ENCODE measurements at places on chromosomes 1 and 21.

DNA sequence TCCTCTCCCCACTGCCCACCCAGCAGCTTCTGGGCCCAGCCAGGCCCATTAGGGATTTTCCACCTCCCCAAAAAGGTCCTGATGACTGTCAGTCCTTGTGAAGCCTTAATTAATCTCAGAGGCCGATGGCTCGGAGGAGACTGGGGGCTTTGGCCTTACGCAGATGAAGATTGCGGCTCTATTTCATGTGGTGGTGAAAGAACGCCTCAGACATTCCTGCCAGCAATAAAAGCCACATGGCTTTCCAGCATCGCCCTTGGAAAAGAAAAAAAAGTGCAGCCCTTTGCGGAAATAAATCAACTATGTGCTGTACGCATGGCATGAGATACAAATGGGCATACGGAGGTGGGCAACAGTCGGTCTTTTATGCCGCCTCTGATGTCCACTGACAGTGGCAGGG lies 6.6 kb upstream of the RUNX3 start:
- DNase-seq: no peak

DNA sequence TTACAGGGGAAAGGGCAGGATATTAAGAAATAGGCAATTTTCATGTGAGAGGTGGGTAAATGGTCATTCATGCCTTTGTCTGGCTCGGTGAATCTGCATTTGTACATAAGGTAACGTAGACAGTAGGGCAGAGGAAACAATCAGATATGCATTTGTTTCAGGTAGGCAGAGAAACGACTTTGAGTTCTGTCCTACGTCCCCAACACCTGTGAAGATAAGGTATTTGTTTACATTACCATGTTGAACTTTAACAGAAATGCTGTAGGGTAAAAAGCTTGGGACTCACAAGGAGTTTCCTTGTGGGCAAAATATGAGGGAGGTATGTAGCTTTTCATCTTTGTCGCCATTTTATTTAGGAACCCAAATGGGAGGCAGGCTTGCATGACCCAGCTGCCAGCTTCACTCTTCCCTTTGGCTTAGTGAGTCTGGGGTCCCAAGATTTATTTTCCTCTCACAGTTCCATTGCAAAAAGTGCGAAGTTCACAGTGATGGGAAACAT lies 31.4 kb downstream of the B3GALT5 start:
- no peak for DNase-seq

GRCh38 chr1:78607334-78607927 lies 12.8 kb upstream of the IFI44L start:
- no peak for DNase-seq

DNA sequence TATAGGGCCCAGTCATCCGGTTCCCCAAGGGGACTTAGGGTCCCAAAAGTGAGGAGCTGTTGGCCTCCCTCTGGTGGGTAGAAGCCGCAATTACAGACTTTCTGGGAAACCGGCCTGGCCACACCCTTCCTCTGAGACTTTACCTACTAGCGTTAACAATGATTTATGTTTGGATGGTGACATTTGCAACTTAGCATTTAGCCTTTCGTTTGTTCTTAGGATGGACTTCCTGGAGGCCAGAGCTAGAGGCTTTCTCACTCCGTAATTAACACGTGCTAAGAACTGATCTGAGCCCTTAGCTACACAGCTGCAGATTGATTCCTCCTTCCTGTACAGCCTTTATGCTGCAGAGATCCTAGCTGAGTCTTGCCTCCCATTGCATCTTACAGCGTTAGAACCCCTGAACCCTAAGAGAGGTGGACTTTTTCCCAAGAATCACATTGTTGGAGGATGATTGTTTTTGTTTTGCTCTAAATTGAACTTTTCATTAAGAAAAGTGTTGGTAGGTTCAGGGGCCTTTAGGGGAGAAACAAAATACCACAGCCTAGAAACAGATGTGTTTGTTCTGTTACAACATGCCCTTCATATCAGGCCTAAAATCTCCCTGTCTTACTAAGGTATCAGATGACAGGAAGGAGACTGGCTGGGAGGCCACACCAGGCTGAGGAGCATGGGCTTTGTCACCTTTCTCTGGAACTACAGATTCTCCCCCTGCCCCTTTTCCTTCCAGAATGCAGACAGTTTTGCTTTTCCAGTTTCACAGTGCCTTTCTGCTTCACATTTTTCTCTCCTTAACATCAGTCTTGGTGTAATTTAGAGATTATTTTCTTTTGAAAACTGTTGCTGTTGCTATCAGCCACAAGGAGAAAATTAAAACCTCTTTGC lies 1.9 kb downstream of the S100A11 start:
- peak; percentile 50 for DNase-seq

GRCh38 chr1:199976496-199977144 lies 50.9 kb upstream of the NR5A2 start:
- no peak for DNase-seq

DNA sequence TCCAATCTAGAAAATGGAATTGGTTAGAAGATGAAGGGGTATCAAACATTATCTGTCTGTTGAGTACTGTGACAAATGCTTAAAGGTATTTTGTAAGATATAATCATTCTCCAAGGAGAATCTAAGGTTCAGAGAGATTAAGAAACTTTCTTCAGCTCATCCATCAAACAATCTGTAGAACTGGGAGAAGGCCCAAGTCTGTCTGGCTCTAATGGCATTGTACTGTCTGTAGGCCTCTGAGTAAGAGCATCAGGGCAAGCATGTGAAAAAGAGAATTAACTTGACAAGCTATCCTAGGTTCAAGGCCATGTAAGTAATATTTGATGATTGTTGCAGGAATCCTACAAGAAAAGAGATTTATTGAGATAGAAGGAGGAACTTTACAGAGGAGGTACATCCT lies 5.3 kb upstream of the FGGY start:
- no peak for DNase-seq

- DNase-seq: no peak
Observed at GRCh38 chr1:245409341-245410195, 254.8 kb downstream of the KIF26B start.

GRCh38 chr1:213956295-213956770 lies 31.4 kb upstream of the PROX1 start:
- no peak for DNase-seq

GRCh38 chr1:94873520-94874351 lies 53.2 kb downstream of the CNN3 start:
- DNase-seq: no peak

GRCh38 chr1:89739013-89739843 lies 81.6 kb upstream of the LRRC8D start:
- no peak for DNase-seq

DNA sequence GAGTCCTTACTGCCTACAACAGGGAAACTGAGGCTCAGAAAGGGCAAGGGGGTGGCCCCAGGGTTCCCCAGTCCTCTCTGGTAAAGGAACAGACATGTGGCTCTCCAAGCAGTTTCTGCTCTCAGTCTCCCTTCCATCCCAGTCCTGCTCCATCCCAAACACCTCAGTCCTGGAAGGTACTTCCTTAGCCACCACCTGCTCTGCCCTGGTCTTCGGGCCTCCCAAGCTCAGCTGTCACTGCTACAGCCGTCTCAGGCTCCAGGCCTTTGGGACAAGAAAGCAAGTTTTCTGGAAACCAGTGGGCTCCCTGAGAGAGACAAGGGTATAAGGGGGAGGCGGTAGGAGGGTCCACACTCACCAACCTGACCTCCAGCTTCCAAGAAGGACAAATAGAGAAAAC lies 23.1 kb upstream of the ADGRB2 start:
- no peak for DNase-seq

DNA sequence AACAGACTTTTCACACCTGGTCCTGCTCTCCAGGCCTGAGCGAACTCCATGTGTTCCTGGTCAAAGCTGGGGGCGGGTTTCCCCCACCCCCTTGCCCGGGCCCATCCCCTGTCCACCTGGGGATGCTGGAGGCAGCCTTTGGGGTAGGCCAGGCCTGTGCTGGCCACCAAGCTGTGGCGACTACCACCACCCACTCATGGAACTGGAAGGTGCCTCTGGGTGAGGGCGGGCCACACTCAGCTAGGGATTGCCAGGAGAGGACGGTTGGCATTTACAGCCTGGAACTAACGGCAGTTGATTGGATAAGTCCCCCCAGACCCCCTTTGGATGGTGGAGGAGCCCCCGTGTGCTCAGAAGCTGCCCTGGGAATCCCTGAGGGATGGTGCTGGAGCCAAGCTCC lies 7.9 kb downstream of the S100B start:
- DNase-seq: no peak

DNA sequence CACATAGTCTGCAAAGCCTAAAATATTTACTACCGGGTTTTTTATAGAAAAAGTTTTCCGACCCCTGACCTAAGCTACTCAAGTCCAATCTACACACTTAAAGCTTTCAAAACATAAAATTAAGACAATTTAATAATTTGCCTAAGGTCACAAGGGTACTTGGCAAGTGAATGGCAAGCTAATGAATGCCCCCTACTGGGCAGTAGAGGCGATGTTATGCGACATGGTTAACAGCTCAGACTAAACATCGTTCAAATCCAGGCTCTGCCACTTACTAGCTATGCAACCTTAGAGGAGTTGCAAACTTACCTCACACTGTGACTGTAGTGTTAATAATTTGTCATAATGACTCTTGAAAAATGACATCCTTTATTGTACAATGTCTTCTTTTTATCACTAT lies 317.2 kb upstream of the NFIA start:
- DNase-seq: no peak

- DNase-seq: no peak
Observed at GRCh38 chr1:162612606-162613400, 19.5 kb upstream of the DDR2 start.

DNA sequence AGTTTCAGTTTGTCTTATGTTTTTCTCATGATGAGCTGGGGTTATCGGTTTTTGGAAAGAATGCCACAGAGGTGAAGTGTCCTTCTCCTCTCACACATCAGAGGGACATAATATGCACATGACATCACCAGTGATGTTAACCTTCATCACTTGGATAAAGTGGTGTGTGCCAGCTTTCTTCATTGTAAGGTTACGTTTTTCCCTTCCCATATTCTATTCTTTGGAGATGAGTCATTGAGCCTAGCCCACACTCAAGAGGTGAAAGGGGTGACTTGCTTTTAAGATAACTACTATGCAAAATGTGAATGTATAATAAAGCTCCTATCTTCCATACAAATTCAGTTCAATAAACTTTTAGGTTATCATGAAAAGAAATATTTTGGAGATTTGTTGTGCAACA lies 36.7 kb upstream of the MAGI3 start:
- DNase-seq: no peak

DNA sequence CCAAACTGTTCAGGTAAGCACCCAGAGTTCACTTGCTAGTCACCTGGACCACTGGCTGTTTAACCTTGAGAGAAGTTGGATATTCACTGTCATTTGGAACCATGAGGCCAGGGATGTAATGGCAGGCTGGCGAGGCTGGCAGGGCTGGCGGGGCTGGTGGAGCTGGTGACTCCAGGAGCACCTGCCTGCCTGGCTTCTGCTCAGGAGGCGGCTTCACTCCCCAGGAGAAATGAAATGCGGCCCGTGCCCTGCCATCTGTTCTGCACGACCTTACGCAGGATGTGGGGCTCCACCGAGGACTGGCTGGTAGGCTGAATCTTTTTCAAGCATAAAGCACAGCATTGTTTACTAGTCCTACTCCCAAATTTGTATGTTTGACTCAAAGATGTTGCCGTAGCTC lies 22.7 kb upstream of the MX1 start:
- no peak for DNase-seq

DNA sequence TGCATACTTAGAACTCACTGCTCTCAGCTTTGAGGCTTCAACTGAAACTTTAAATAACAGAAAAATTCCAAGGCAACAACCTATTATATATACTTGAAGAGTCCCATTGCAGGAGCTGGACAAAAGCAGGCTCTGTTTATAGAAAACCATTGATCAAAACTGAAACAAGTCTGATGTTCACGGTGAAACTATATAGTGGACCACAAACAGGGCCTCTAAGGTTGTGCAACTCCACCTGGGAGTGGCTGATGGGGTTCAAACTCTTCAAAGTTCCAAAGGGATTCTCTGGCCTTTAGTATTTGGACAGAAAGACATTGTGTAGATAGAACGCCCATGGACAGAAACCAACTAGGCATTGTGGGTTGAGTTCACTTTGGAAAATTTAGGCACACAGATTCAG lies 140.3 kb downstream of the ZC3H11B start:
- DNase-seq: no peak

DNA sequence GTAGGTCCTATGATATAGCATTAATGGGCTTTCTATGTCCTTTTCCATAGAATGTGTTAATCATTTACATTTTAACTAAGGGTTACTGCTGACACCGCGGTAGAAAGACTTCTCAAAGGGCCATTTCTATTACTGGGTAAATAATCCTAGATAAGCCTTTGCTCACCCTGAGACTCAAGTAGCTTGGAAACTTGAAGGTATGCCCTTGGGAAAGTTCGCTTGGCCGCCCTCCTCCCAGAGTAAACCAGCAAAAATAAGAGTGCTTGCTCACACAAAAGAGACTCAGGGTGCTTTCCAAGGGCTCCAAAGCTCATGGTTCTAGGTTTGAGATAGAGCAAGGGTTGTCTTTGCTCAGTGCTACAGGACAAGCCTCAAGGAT lies 85.8 kb upstream of the TMPRSS2 start:
- no peak for DNase-seq

DNA sequence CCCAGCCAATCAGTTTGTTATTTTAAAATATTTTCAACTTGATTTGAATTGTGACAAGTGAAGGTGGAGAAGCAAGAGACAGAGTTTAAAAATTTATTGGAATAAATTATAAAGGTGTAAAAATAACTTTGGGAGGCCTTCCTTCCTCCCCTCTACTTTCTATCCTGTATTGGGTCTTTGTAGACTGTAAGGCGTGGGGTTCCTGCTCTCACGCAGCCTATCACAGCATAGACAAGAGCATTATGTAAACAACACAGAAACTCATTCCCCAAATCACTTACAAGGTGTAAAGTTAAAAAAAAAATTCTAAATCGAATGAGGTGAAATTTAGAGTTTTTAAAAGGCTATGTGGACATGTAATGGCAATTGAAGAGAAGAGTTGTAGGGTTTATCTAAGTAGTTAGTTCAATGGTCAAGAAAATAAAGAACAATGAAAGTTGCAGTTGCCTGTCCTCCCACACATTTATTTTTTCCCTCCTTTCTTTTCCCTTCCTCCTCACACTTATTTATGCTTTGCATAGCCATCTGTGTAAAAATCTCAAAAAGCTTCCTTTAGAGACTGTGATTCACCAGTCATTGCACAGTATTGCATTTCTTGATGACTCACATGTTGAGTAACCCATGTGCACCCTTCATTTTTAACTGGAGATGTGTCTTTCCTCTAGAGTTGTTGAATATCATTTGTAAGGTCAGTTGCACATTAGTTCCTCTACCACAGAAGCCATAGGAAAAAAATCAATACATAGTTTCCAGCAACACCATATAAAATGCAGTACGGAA lies 242.2 kb downstream of the PTPRC start:
- no peak for DNase-seq
